RPMI7951 (cell line): ENCODE measurements at places on chromosomes 5 and 9.

GRCh38 chr9:92970467-92970923 lies 23.2 kb downstream of the FGD3 start:
- DNase-seq, result peak; percentile 35

DNA sequence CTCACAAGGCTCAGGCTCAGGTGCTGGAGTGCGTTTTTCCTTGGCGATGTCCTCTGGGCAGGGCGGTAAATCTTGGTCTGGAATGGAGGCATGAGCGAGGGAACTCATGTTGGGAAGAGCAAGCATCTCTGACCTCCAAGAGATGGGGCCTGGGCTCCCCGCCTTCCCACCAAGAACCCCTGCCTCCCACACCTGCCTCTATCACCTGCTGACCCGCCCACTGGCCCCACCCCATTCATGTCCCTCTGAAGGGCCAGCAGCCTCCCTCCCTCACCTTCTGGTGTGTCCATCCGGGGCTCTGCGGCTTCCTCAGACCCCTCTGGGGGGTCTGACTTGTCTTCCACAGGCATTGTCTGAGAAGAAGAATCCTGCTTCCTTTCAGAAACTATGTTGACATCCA lies 10.9 kb downstream of the CIZ1 start:
- no peak for DNase-seq

GRCh38 chr5:119388619-119389190 lies 32.9 kb downstream of the TNFAIP8 start:
- no peak for DNase-seq

DNA sequence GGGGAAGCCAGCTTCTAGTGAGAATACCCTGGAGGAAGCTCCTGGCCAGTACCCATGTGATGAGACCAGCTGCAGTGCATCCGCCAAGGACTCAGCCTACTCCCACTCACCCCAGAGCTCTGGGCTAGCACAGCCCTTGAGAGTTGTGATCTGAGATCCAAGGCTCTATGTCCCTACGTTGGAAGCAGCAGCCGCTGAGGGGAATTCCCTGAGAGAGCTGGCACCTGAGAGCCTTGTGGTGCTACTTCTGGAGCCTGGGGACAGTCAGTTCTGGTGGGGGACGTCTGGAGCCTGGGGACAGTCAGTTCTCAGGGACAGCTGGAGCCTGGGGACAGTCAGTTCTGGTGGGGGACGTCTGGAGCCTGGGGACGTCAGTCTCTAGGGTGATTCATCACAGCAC lies 39.2 kb downstream of the PDZD2 start:
- DNase-seq, result no peak

DNA sequence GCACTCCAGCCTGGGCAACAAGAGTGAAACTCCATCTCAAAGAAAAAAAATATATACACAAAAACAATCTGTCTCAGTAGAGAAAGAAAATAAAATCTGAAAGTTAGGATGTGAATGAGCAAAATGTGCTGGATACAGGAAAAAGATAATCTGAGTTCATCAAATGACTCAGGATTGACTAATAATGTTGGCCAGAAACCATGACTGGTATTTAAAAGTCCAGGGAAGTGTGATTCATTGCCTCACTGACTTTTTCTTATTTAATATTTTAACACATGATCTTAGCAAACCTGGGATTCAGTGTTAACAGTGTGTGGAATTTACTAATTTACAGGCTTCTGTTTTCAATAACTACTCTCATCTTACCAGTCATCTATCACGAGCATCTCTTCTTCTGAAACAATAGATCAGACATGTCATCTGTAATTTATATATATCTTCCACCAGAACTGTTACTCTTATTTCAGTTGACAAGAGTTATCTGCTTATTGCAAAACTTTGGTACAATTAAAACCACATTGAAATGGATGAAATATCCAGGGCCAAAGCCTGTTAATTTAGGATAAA lies 256.7 kb downstream of the CDH12 start:
- peak; percentile 62 for DNase-seq

- DNase-seq, result no peak
These were observed 31.7 kb upstream of the AFAP1L1 start for GRCh38 chr5:149239917-149240316.

GRCh38 chr9:77092536-77092935 lies 73.1 kb downstream of the FOXB2 start:
- DNase-seq, result peak; percentile 23

DNA sequence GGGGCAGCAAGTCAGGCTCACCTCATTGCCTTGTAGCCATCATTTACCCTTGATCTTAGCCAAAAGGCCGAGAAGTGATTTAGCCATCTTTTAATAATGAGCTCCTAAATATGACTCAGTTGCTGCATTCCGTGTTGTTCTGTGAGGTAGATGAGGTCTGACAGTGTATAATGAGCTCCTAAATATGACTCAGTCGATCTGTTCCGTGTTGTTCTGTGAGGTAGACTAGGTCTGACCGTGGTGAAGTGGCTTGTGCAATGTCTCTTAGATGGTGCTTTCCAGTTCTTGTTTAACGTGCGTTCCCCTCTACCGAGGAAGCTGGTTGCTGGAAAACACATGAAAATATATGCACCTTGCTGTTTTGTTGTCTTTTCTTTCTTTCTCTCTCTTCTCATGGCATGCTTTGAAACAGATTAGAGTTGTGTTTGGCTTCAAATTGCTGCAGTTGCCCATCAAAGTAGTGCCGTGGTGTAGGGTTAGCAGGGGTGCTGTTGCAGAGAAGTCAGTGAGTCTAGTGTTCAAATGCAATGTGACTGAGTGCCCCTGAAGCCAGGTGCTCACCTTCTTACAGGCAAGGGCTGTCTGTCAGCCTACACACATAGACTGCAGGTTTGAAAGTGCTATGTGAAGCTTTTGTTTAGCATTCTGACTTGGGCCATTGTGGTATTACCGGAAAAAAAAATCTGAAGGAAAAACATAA lies 118.6 kb downstream of the KDM4C start:
- no peak for DNase-seq
